ENCODE measurements at places on chromosomes 6 and 20. TPM values are rescaled to one million over a fixed set of nuclear protein-coding genes. Genes with fewer than 3 reads are reported as not detected.

The LRRN4 gene
- total RNA-seq, result not detected

The CAGE1 gene
- total RNA-seq, result 0.17 TPM

The TFAP2A gene
- not detected for total RNA-seq

The SLC22A16 gene
- total RNA-seq, result not detected

The BPIFB1 gene
- not detected for total RNA-seq

The EDN1 gene
- total RNA-seq, result 0.28 TPM
